ENCODE measurements at places on chromosomes 3 and 15.

DNA sequence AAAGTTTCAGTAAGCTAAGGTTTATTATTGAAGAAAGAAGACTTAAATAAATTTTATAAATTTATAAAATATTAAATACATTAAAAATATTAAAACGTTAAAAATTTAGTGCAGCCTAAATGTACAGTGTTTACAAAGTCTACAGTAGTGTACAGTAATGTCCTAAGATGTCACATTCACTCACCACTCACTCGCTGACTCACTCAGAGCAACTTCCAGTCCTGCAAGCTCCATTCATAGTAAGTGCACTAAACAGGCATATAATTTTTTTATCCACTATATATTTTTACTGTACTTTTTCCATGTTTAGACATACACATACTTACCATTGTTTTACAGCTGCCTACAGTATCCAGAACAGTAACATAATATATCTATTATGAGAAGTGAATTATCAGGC, 51.5 kb downstream of the TJP1 start:
- no peak for ATAC-seq

DNA sequence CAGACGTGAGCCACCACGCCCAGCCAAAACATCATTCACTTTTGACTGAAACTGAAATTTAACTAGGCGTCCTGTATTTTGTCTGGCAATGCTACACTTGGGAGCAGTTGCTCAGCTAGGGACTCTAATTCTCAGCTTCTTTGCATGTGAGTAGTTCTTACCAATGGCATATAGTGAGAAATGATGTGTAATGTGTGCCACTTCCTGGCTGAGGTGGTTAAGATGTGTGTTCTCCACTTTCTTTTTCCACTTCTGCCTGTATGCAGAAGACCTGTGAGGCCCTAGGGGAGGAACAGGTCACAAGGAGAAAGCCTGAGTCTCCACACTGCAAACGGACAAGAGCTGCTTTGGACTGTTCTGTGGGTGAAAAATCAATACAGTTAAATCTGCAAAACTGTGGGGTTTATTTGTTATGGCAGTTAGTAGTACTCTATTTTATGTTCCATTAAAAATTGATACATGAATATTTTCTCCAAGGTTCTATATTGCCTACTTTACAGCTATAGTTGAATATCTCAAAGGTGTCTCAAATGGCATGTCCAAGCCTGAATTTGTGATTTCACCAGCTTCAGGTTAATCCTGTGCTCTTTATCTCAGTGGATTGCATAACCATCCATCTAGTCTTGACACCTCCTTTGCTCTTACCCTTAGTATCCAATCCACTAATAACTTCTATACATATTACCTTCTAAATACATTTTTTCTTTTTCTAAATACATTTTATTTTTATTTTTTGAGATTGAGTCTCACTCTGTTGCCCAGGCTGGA, 59.3 kb downstream of the NR1D2 start:
- peak; percentile 72 for ATAC-seq

- ATAC-seq = no peak
Observed at GRCh38 chr3:94472511-94472910, 409.6 kb downstream of the NSUN3 start.

DNA sequence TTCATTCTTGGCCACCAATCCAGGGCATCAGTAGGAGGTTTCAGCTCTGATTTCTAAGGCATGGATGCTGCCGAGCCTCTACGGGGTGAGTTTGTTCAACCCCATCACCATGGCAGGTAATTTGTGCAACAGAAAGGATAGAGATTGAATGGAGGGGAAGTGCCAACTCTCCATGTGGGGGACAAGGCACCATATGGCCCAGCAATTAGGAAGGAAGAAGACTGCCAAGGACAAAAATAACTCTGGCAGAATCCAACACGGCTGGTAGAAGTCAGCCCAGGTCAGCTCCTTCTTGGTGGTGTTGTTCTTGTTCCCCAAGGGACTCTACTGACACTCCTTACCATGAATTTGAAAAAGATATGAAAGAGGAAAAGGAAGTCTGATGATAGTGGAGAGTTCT, 503.9 kb downstream of the MAGI1 start:
- ATAC-seq = no peak

- no peak for ATAC-seq
Observed at GRCh38 chr3:45109771-45110508, 36.2 kb downstream of the CDCP1 start.

Data from stimulated activated memory B cell treated with anti-CD40 and anti-IgM and Interleukin-4, amounts not matched to agents 10 μg/mL and 1 μg/mL and 100 μg/mL, for 72 hours (primary cell).